ENCODE measurements at places on chromosomes 16 and 17.

DNA sequence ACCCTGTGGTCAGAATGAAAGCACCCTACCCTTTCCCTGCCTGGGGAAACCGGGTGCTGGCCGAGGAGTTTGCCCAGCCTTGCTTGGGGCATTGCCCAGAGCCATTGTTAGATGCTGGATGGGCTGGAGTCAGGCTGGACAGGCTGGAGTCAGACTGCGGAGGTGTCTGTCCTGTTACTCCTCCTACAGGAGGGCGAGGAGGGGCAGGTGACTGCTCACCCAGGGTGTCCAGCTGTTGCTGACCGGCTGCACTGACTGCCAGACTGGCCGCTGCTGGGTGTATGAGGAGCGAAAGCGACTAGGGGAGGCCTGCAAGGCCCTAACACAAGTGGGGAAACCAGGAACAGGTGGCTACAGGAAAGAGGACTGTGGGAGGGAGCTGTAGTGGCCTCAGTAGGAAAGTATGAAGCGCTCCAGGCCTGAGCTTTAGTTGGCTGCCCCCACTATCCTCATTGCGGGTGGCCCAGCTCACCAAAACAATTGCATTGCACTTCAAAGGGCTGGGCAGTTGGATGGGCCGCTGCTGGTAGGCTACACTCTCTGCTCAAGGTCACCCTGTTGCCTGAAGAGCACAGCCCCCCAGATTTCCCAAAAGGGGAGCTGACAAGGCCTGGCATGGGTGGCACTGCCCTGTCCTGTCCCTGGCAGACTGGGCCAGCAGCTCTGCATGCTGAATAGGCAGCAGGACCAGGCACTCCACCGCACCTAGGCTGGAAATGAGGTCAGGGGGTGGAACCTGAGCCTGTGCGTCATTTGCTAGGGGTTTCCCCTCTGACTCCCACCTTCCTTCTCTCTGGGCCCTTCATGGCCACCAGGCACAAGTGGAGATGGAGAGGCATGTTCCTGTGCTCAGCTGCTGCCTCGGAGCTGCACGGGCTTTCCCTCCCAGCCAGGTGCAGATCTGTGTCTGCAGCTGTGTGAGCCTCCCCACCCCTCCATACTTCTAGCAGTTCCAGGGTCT, 18.4 kb downstream of the LDHD start:
- DNase-seq = no peak

- DNase-seq = peak; percentile 47
Observed at GRCh38 chr17:19345486-19346350, 16.8 kb downstream of the B9D1 start.

DNA sequence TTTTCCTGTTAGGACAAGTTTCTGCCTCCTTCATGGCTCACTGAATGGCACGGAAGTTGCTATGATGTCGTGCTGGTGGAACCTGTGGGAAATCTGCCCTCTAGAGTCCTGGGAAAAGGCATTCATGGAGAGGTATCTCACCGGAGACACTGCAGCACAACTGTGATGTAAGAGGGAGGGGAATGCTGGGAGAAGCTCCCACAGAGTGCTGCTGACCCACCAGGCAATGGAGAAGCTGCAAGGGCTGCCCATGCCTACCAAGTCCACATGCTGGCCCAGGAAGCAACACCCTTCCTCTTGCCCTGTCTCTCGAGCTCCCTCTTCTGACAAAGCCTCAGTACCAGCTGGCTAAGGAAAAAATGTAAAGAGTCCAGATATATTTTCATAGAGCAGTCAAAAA, 45.2 kb upstream of the SLC5A11 start:
- DNase-seq = no peak

DNA sequence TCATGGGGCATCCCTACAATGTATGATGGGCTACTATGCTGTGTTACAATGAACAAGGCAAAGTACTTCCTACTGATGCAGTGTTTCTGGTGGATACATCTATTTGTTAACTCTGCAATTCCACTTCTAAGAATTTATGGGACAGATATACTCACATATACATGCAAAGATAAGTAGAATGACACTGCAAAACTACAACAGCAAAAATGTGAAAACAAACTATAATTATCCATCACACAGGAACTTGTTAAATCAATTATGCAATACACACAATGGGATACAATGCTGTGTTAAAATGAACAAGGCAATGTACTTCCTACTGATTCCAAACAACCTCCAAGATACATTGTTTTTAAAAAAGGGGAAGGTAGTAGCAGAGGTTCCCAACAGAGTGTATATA, 3.2 kb downstream of the DDX52 start:
- no peak for DNase-seq

GRCh38 chr17:79230576-79230975, 156.0 kb downstream of the ENGASE start:
- DNase-seq = no peak

GRCh38 chr16:68275611-68276191, 11.4 kb downstream of the SLC7A6 start:
- no peak for DNase-seq

Measured in sigmoid colon (tissue), 7 donors.